ENCODE measurements at places on chromosomes 4 and X.

- DNase-seq, result no peak
These were observed 46.0 kb upstream of the MGST2 start for GRCh38 chr4:139619644-139620043.

DNA sequence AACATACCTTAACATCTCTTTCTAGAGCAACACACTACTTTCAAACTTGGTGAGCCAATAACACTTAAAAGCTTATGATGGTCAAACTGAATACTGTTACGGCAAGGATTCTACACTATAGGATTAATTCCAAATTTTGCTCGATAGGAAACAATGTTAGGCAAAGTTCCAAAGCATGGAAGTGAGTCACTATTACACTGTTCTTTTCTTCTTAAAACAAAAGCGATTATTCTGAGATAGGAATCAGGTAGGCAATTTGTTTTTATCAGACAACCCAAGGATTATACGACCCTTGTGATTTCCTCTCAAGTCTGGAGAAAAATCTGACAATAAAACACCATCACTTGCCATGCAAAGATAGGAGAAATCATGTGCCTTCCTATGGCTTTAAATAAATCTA, 81.5 kb downstream of the HUWE1 start:
- DNase-seq, result no peak

DNA sequence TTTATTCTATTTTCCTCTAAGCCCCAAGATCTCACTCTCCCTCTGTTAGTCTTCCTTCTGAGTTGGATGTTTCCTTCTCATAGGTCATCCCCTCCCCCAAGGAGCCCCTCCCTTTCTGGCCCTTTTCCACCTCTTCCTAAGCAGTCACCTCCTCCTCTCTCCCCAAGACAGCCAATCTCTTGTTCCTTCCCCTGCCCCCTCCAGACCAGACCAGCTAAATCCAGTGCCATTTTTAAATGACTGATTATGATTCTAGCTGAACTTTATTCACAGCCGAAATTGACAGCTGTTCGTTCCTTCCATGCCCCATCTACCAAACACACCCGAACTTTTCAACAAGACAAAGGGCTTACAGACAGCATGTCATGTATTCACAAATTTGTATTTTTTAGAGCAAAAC, 1.9 kb downstream of the SPIN2A start:
- DNase-seq, result no peak

- DNase-seq, result no peak
These were observed 21.3 kb upstream of the ZCCHC4 start for GRCh38 chr4:25291158-25291733.

- no peak for DNase-seq
These were observed 65.5 kb downstream of the HAND2 start for GRCh38 chr4:173464481-173464880.

DNA sequence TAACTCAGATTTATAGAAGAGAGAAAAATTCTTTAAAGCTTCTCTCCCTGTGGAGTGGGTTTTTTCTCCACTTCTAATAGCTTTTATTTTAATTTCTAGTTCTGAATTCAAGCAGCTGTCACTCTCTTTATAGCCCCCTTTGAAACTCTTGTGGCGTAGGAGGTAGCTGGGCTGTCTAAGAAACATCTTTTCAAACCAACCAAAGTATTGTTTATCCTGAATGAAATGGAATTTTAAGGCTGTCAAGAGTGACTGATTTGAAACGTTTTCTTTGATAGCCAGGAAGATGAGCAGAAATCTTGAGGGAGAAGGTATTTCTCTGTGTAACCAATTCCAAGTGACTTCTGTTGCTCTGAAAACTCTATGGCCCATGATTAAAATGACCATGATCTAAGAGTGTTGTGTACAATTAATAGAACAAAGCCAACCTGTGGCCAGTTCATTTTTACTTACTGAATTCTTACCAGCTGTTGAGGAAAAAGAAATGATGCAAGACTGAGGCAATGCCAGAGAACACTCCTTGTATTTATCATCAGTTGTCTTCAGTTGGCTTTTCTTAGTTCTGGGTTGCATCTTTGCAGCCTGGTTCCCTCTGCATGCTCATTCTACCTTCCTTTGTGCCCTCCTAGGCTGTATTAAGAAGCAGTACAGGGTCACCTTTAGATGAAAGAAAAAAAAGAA, 298.4 kb downstream of the ARHGAP10 start:
- no peak for DNase-seq

GRCh38 chr4:139547979-139548378, 8.0 kb downstream of the SETD7 start:
- no peak for DNase-seq

DNA sequence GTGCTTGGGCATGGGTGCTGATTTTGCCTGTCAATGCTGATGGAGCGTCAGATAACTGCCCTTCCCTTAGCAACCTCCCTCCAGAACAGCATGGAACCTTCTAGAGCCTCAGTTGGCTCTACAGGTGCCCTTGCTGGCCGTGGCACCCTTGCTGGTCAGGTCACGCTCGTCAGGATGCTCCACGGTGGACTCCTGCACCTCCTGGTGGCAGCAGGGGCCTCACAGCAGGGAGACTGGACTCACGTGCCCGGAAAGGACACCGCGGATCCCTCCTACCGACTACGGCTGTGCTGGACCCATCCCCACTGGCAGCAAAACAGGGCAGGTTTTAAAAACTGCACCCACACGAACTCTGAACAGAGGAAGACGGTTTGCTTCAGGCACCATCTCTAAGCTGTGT, 82.1 kb upstream of the AFAP1 start:
- DNase-seq, result no peak

Measured in Ammon's horn (tissue), 1 donor.